Thoracic aorta (tissue), 2 donors: ENCODE measurements at places on chromosomes 1 and 21. TPM values are rescaled to one million over a fixed set of nuclear protein-coding genes. Genes with fewer than 3 reads are reported as not detected.

RHD gene
- not detected for total RNA-seq

LRRC3 gene
- total RNA-seq: 6.5 TPM

PCAT6 gene
- total RNA-seq: not detected

RSBN1 gene
- total RNA-seq: 16.1 TPM

DIPK1A gene
- total RNA-seq: 10.8 TPM

- DNase-seq: no peak
These were observed at the start of gene GNB1 for GRCh38 chr1:1890506-1891348. Gene GNB1, minus strand, starts transcription at chr1:1891087. Its CDS starts 65,634 bp downstream, at chr1:1825453.

GRCh38 chr1:198361237-198361767, 179.2 kb downstream of the ATP6V1G3 start:
- DNase-seq: no peak

GRCh38 chr1:173224949-173225348, 17.8 kb upstream of the TNFSF4 start:
- no peak for DNase-seq

DNA sequence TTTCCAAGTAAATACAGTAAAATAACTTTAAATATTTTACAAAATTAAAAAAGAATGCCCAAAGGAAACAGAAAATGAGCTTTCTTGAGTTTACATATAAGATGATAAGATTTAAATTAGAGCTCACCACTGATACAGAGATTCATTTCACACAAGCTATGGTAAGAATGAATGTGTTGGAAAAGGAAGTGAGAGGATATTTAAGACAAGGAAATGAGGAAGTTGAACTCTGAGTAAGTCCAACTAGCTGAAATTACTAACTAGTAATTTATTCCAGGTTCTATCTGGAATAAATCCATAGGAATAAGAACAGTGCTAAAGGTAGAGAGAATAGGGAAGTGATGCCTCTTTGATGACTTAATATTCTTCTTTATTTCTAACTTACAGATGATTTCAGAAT, 42.4 kb downstream of the FNBP1L start:
- DNase-seq: no peak

GRCh38 chr21:36916718-36917117, 49.8 kb downstream of the HLCS start:
- no peak for DNase-seq

DNA sequence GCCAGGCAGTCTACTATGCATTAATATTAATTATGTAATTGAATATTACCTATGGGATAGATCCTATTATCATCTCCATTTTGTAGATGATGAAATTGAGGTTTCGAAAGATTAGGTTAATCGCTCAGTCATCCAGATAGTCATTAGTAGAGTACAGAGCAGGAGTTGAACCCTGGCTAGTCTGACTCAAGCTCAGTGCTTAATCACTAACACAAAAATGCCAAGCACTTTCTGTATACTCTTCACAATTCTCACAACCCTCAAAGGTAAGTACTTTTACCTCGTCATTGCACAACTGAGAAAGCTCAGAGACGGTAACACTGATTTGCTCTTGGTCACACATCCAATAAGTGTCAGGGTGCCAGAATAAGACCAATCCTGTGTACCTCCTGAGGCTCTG, 280.2 kb upstream of the PLXNA2 start:
- no peak for DNase-seq

GRCh38 chr1:110243574-110243973, 33.5 kb downstream of the KCNC4 start:
- DNase-seq: no peak

GRCh38 chr1:112359961-112360767, 35.9 kb upstream of the CTTNBP2NL start:
- DNase-seq: no peak

- DNase-seq: no peak
These were observed 211.5 kb downstream of the TRABD2B start for GRCh38 chr1:47785561-47786271.

DNA sequence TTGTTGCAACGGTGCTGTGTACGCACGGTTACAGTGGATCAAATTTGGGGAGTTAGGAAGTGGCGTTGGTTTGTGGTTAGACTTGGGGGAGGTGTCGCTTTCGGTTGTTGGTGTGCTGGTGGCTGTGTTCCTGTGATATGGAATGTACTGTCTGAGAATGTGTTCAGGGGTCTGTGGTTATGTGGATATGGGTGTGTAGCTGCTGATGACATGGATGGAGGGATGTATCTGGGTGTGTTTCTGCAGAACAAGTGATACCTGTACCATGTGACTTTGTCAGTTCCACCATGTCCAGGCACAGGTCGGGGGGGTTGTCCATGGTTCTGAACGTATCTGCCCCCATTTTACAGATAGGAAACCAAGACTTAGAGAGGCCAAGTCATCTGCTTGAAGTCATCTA, 22.7 kb downstream of the PAX7 start:
- no peak for DNase-seq

- no peak for DNase-seq
These were observed 52.4 kb downstream of the FAM78B start for GRCh38 chr1:166114419-166114818.

DNA sequence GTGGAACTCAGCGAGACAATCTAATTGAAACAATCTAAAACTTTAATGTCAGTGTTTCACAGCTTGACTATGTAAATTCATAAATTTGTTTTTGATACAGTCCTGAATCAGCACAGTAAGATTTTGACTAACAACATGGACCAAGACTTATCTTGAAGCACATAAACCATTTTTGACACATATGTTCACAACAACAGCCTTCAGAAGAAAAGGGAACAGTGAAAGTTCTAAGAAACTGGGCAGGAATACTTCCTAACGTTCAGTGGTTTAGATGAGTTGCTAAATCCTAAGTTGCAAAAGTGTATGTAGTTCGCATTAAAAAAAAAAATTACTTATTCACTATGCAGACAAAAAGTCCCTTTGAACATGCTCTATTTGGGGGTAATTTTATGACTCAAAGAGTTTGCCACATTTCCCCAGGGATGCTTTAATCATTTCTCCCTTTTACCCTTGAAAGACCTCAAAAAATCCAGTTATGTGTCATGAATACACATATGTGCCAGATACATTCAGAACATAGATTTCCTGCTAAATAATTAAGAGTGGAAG, 120.2 kb downstream of the MRPL39 start:
- DNase-seq: no peak

DNA sequence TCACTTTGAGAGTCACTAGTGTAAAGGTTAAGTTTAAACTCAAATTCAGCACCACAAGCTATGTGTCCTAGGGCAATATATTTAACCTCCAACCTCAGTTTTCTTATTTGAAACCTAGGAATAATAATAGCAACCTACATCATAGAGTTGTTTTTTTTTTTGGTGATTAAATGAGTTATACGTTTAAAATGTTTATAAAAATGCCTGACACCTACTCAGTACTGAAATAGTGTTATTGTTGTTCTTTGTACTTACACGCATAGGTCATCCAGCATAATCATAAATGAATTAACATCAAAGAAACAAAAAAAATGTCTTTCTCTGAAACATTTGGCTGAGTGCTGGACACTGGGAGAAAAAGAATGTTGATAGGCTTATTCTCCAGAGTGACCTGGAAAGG, 266.8 kb upstream of the PRMT6 start:
- DNase-seq: no peak

DNA sequence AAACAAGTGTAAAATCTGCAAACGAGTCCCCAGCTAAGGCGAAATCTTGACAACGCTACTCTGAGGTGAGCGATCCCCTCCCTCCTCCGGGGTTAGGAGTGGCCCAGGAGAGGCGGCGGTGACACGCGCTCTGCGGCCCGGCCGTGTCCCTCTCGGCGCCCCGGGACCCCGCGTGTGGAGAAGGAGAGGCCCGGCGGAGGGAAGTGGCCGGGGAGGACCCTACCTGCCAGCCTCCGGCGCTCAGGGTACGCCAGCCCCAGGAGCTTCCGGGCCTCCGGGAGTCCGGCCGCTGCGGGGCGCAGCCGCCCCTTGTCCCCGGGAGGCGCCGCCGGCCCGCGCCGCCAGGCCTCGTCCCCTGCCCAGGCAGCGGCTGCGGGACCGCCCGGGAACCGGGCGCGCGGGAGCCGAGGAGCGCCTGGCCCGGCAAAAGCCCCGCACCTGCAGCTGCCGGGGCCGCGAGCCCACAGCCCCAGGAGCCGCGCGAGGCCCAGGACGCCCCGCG, 543 bp downstream of the ABCB10 start:
- no peak for DNase-seq

DNA sequence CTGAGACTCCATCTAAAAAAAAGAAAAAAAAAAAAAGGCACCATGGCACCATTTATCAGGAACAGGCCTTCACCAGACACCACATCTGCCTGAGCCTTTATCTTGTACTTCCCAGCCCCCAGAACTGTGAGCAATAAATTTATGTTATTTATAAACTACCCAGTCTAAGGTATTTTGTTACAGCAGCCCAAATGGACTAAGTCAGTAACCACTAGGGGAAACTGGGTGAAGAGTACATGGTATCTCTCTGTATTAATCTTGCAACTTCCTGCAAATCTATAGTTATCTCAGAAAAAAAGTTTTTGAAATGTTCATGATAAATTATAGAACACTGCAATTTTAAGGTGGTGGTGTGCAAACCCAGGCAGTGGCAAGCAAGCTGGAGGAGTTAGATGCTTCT, 114.3 kb downstream of the LAMC2 start:
- DNase-seq: no peak

- DNase-seq: no peak
These were observed 60.0 kb upstream of the HMCN1 start for GRCh38 chr1:185674201-185674600.

DNA sequence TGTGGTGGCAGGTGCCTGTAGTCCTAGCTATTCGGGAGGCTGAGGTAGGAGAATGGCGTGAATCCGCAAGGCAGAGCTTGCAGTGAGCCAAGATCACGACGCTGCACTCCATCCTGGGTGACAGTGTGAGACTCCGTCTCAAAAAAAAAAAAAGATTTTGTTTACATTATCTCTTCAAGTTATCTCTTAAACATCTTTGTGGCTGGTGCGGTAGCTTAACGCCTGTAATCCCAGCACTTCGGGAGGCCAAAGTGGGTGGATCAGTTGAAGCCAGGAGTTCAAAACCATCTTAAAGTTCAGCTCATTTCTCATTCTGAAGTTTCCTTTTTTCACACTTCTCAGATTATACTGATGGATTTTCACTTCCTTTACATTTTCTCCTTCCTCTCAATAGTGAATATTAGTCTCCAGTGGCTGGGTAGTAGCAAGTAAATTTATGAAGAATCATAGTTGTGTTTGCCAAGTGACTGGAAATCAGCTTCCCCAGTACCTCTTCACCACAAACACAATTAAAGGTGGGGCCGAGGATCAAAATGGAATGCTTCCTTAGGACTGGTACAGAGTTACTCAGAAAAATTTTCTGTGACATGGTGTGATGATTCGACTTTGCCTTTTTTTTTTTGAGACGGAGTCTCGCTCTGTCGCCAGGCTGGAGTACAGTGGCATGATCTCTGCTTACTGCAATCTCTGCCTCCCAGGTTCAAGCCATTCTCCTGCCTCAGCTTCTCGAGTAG, 13.8 kb downstream of the PIP5K1A start:
- DNase-seq: no peak

DNA sequence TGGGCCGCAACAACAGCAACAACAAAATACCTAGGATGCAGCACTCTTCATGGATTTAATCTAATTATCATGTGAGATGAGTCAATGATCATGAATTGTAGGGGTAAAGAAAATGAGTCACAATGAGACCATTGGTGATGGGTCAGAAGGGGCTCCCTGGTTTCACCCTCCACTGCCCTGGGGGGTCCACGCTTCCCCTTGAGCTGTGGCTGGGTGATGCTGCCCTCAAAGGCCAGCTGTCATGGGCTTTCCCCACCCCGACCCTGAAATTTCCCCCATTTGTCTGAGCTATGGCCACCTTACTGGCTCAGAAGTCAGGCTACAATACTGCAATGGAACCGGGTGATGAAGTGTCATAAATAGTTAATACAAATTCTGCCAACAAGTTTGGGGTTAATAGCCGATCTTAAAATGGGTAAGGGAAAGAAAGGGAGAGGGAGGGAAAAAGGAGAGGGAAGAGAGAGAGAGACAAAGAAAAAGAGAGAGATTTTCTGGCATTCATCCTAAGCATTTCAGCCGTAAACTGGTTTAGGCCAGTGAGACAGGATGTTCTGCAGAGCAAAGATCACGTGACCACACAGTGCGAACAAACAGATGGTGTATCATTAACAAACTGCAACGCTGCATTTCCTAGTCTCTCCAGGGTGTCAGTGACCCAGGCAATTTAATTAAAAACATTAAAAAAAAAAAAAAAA, 143.4 kb upstream of the ERRFI1 start:
- DNase-seq: no peak

DNA sequence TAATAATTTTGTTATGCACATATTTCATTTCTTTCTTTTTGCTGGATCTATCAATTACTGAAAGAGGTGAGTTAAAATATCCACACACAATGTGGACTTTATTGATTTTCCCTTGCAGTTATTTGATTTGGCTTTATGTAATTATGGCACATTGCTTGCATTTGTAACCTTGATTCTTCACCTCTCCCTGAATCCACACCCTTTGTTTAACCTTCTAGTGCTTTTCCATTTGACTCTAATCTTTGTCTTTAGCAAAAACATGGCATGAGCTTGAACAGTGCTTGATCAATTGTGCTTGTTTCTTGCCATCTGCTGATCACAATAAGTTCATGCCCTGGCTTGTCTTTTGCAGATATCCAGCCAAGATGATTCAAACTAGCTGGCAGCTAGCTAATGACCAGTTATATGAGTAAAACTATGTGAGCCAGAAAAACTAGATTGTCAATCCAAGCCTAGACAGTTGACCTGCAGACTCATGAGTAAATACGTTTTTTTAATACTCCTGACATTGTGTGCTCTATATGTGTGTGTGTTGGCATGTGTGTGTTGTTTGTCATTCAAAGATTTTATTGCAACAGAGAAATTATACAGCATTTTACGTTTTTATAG, 899.2 kb downstream of the NCAM2 start:
- no peak for DNase-seq

DNA sequence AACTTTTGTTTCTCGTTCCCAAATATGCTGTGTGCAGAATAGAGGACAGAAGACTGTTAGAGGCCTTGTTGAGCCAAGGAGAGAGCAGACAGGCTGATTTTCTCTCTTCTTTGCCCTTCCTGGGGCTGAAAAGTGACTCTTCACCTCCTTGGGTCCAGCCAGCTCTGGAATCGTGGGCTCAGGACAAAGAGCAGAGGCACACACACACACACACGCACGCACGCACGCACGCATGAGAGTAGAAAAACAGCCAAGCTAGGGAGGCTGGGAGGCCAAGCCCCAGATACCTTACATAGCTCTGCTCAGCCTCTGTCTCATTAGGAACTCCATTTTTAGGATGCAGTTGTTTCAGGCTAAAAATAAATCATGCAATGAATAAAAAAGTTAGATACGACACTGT, at the start of gene CASQ2:
Gene CASQ2 (minus strand): TSS at position 166 of the 400 bp plus-strand sequence. CDS start 173 bp downstream, outside the sequence.
- DNase-seq: no peak

GRCh38 chr1:225447650-225448089, 19.8 kb upstream of the LBR start:
- DNase-seq: no peak

- no peak for DNase-seq
These were observed 10.1 kb downstream of the TMCC2 start for GRCh38 chr1:205237526-205238484.

DNA sequence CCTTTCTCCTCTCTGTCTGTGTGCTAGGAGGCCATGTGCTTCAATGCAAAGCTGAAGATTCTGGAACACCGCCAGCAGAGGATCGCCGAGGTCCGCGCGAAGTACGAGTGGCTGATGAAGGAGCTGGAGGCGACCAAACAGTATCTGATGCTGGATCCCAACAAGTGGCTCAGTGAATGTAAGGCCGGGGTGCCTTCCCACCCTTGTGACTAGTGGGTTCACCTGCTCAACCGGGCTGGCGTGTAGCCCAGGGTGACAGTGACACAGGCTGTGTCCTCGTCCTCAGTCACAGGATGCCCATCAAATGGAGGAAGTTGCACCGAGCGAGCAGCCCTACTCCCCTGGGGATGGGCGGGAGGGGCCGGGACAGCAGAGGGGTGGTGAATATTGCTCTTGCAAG, 544.1 kb downstream of the KIF26B start:
- no peak for DNase-seq
